ENCODE measurements at places on chromosomes 16 and 17.

DNA sequence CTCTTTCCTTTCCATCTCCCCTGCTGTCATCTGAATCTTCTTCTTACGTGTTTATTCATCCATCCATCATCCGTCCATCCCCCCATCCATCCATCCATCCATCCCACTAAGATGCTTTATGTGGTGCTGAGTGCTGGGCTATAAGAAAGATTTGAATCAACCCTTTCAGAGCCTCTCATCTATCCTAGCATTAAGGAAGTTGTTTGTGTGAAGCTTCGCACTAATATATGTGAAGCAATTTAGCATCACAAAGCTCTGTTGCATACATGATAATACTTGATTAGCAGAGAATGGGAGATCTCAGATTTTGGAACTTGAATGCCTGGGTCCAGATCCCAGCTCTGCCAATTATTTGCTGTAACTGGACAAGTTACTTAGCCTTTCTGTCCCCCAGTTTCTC, 255.7 kb downstream of the SHISA9 start:
- no peak for DNase-seq

DNA sequence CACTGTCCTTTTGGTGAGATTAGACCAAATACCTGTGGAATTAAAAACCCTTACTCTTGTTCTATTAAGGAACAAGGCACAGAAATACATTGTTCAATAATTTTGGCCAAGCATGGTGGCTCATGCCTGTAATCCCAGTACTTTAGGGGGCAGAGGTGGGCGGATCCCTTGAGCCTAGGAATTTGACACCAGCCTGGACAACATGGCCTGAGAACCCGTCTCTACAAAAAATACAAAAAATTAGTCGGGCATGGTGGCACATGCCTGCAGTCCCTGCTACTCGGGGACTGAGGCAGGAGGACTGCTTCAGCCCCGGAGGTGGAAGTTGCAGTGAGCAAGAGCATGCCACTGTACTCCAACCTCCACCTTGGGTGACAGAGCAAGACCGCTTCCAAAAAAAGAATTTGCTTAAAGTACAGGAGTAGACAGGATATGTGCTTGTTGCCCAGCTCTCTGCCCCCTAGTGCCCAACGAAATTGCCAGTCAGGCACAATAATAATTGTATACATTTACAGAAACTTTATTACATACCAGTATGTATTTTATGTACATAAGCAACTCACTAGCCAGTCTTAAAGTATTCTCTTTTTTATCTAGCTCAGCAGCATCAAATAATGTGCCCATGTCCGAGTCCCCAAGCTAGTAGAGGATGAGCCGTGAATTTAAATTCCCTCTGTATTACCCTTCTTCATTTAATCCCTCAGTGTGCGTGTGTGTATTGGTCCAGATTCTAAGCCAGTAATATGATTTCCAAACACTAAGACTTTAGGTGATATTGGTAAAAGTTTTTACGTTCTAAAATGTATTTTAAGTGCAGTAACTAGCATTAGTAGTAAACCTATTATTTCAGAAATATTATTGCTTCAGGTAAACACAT, 1.4 kb downstream of the THUMPD1 start:
- no peak for DNase-seq

GRCh38 chr17:16352303-16352666, 984 bp downstream of the CENPV start:
- DNase-seq, result peak; percentile 17

DNA sequence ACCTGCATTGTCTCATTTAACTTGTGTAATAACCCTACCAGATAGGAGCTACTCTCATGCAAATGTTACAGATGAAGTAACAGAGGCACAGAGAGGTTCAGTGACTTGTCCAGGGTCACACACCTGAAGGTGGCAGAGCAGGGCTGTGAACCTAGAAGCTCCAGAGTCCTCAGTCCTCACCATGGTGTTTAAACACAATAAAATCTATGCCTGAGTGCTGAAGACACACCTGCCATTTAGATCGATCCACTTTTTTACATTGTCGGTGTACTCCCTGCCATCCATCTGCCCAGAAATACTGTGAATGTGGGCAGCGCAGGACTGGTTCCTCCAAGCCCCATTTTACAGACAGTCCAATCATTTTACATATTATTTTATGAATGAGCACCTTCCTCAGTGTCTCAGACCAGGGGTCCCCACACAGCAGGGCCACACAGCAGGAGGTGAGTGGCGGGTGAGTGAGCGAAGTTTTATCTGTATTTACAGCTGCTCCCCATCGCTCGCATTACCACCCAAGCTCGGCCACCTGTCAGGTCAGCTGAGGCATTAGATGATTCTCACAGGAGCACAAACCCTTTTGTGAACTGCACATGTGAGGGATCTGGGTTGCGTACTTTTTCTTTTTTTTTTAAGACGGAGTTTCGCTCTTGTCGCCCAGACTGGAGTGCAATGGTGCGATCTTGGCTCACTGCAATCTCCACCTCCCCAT, 5.6 kb downstream of the IL4R start:
- no peak for DNase-seq

- no peak for DNase-seq
Measured at GRCh38 chr16:82769845-82770244, 143.1 kb downstream of the CDH13 start.

DNA sequence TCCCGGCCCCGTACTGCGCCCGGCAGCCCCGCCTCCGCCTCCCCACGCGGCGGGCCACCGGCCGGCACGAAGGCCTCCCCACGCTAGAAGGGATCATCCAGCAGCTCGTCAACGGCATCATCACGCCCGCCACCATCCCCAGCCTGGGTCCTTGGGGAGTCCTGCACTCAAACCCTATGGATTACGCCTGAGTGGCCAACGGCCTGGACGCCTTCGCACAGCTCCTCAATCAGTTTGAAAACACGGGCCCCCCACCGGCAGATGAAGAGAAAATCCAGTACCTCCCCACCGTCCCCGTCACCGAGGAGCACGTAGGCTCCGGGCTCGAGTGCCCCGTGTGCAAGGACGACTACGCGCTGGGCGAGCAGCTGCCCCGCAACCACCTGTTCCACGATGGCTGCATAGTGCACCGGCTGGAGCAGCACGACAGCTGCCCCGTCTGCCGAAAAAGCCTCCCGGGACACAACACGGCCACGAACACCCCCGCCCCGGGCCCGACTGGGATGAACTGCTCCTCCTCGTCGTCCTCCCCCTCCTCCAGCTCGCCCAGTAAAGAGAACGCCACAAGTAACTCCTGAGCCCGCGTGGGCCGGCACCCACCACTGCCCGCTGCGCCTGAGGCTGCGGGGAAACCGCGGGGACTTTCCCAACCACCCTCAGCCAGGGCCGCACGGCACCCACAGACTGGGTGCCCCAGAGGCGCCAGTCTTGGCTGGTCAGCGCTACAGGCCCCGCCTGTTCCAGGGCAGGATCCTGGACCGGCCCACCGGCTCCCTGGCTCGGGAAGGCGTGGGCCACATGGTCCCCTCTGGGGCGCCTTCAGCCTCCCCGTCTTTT, 39.0 kb upstream of the AKAP1 start:
- peak; percentile 61 for DNase-seq

DNA sequence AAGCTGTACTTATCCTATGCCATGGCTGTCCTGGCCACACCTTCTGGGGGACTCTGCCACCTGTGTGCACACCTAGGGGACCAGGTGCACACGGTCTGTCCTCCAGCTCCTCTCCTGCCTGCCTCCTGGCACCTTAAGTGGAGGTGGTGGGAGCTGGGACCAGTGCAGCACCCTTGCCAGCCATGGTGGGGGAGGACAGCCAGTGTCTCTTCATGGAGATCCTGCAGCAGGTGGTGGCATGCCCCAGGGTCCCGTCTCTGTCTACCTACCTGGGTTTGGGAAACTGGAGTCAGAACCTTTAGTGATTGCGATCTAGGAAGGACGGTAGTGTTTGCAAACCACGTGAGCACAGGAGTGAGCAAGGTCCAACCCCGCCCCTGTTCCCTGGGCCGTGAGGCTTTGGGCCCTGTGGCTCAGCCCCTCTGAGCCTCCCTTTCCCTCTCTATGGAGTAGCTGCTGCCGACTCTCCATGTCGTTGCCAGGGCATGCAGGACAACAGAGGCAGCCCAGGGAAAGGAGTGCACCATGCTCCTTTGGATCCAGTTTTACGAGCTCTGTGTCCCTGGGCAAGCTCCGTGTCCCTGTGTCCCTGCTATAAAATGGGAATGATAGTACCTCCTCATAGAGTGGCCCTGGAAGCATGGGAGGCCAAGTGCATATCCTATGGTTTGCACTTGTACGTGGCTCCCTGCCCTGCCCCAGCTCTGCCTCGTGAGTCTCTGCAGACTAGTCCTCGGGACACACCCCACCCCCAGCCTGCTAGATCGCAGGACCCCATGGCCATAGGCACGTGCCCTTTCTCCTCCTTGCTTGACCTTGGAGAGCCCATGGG, 7.1 kb downstream of the ADGRG1 start:
- no peak for DNase-seq

DNA sequence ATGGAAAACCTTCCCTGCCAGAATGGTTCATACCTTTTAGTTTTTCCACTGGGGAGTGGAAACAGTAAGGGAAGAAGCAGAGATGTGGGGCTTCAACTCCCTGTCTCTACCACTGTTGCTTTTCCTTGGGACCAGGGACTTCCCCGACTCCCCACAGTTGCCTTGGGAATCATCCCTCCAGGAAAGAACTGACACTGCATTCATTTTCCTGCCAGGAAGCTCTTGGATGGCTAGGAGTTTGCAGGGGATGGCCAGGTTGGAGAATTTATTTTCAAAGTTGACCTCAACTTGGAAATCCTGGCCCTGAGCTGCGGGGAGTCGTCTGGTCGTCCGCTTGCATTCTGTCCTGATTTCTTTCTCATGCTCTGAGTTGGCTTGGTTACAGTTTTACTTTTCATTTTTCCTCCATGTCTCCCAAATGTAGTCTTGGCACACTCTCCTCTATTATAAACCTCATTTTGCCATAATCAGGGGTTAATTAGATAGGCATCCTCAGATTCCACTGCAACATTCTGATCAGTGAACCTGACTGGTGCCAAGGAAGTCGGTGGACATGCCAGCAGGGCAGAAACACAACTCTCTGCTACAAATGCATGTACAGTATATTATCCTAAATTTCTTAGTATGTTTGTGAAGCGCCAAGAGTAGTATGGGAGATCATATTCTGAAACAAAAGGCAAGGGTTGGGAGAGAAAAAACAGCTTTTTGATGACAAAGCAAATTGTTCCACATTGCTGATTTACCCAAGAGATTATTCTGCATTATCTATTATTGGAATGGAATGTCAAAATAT, 220.5 kb upstream of the XYLT1 start:
- DNase-seq, result no peak

GRCh38 chr16:28834349-28834748, 11.6 kb downstream of the ATXN2L start:
- DNase-seq, result no peak

GRCh38 chr16:27364493-27365141, 37.4 kb upstream of the IL21R start:
- no peak for DNase-seq

- DNase-seq, result no peak
Measured at GRCh38 chr17:82594571-82594970, 53.7 kb downstream of the WDR45B start.

- DNase-seq, result no peak
Measured at GRCh38 chr16:47247690-47248089, 103.9 kb upstream of the NETO2 start.

- no peak for DNase-seq
Measured at GRCh38 chr16:31502981-31503380, 5.2 kb downstream of the RUSF1 start.

- no peak for DNase-seq
Measured at GRCh38 chr16:87922250-87922871, 14.0 kb downstream of the CA5A start.

DNA sequence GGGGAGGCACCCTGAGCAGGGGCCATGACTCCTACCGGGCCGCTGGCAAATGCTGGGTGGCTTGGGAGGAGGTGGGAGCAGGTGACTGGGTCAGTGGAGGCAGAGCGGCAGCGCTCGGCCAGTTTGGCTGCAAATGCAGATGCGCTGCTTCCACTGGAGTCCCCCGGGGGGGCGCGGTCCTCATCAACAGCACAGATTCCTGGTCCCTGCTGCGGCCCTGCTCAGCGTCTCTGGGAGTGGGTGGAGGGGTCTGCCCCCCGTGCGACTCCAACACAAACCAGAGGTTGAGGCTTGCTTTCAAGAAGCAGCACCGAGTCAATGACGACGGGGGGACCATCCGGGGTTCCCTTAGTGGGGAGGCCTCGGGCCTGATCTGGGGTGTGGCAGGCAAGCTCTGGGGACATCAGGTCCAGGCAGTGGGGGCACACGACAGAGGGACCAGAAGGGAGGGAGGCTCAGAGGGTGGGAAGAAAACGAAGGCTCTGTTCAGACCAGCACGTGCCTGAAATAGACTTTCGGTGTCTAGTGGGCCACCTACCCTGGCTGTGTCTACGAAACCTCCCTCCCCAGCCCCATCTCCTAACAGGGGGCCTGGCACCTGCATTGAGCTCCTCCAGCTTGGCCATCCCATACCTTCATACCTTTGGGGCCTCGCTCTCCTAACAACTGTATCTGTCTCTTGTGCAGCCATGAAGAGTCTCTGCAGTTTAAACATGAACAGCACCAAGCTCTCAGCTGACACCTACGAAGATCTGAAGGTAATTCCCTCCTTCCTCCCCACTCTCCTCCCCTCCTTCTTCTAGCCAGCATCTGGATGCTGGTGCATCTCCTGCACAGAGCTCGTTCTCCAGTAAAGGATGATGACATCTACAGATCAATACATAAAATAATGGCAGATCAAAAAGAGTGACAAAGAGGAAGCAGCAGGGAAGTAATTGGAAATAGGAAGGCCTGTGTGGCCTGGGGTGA, 72.5 kb upstream of the PLCG2 start:
- no peak for DNase-seq

GRCh38 chr17:30796016-30796415, 28.5 kb downstream of the CRLF3 start:
- no peak for DNase-seq

DNA sequence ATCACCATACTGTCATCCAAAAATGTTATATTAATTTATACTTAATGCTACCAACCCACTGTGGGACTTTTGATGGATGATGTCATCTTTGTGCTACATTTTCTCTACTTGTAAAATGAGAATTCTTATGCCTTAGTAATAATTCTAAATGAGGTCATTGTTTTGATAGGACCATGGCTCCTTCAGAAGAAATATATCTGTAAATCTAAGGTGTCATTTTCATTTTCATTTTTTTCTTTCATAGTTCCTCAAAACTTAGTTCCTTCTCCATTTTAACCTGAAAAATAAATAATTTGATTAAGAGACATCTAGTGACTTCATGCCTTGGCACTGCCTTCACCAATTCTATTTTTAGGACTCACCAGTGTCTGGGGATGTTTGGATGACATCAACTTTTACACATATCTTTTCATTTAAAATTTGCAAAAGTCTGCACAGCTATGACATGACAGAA, 48.7 kb downstream of the GPRC5B start:
- DNase-seq, result no peak

- no peak for DNase-seq
Measured at GRCh38 chr17:42459256-42459800, 650 bp downstream of the ATP6V0A1 start.

DNA sequence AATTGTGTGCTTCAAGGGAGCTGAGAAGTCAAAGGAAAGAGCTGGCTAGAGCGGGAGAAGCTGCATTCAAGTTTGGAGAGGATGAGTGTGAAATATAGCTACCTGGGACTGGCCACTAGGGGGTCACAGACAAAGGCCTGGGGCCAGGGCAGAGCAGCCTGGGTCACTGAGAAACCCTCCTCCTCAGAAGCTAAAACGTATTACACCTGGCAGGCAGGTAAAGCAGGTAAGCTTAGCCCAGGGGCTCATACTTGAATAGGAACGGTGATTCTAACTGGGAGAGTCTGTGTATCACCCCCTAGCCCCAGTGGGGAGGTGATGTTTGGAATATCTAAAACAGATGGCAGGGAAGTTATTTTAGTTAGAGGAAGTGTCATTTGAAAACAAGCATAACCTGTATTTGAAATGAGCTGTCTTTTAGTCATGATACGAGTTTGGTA, 6.8 kb downstream of the KRT37 start:
- DNase-seq, result no peak

GRCh38 chr17:9266697-9267117, 245.4 kb downstream of the NTN1 start:
- no peak for DNase-seq
